ENCODE measurements at places on chromosomes 6 and 20.

DNA sequence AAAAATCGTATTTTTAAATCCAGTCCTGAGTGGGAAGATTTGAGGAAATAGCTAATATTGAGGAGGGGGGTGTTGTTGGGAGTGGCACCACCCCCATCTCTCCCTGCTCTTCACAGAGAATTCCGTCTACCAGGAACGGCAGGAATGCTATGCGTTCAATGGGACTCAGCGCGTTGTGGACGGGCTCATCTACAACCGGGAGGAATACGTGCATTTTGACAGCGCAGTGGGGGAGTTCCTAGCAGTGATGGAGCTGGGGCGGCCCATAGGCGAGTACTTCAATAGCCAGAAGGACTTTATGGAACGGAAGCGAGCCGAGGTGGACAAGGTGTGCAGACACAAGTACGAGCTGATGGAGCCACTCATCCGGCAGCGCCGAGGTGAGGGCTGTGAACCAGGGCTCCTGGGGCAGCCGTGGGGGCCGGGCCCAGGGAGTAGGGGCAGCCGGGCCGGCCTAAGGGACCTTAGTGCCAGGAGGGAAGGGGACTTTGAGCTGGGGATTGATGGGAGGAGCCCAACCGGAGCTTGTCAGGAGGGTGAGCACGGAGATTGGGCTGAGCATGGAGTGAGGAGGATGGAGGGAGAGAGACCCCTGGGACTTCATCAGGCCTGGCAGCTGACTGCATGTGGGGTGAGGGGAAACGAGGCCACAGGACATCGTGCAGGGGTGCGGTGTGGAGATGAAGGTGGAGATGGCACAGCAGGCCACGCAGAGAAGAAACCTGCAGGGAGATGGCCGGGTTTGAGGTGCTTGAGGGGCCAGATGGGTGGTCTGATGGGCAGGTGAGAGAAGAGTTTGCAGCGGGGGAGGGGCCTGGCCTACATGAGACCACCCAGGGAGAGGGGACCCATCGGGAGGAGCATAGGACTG is 41.3 kb downstream of the HLA-DPB1 start:
- DNase-seq: no peak

- no peak for DNase-seq
Observed at GRCh38 chr6:150874179-150874578, 8.7 kb downstream of the MTHFD1L start.

- no peak for DNase-seq
Observed at GRCh38 chr20:50569864-50570836, 60.0 kb downstream of the PTPN1 start.

- no peak for DNase-seq
Observed at GRCh38 chr6:79042088-79042798, 35.8 kb downstream of the PHIP start.

- no peak for DNase-seq
Observed at GRCh38 chr20:20204256-20204655, 151.9 kb downstream of the CFAP61 start.

- no peak for DNase-seq
Observed at GRCh38 chr6:45574014-45574461, 196.3 kb upstream of the SUPT3H start.

GRCh38 chr6:124294574-124295200 is 491.0 kb downstream of the NKAIN2 start:
- no peak for DNase-seq

DNA sequence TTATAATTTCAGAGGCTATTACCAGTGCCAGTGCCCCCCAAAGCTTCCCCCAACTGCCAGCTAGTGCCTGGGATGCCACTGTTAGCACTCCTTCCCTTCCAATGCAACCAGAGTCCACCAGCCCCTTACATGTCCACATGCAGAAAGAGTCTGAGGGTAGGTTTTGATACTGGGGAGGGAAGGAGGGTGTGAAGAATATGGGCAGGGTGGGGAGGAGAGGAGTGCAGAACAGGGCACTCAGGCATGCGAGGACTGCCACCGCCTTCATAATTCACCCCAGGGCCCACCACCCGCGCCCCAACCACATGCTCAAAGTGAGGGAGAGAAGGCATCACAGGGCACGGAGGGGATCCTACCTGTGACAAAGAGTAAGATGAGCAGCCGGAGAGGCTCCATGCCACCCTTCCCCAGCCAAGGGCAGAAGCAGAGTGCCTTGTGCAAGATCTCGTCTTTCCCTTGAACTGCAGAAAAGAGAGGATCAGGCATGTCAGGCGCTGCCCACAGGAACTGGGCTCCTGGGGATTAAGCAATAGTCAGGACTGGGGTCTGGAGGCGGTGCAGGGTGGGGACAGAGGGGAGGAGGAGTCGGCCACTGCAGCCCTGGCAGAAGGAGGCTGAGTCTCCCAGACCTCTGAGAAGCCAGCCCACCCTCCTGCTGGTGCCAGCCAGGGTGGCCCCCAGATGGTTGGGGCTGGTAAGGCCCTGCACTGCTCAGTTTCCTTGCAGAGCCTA is at the start of gene TREM2:
TREM2 (minus strand) TSS at position 430 of the 732 bp plus-strand sequence; CDS start at position 396, 34 bp downstream.
- no peak for DNase-seq

DNA sequence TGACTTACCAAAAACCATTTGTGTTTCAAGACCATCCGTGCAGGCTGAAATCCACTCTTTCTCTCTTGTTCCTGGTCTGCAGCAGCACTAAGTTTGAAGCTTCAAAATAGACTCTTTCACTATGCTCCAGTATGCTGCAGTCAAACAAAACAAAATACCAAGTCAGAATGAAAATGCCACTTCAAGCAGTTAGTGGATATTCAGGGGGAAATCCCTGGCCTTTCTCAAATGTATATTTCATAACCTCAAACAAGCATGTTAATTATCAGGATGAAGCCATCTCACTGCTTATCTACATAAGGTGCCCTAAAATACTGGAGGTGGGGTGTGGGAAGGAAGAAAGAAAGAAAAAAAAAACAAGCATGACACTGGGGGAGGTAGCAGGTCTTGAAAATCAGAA is 103.5 kb downstream of the ATXN1 start:
- DNase-seq: no peak

- DNase-seq: no peak
Observed at GRCh38 chr6:136563386-136564152, 13.3 kb upstream of the MAP7 start.

GRCh38 chr6:167970230-167970629 is 27.2 kb upstream of the KIF25 start:
- DNase-seq: no peak

- DNase-seq: no peak
Observed at GRCh38 chr6:84738996-84739865, 25.2 kb downstream of the TBX18 start.

- no peak for DNase-seq
Observed at GRCh38 chr6:113586413-113587077, 270.6 kb upstream of the MARCKS start.

GRCh38 chr6:79699606-79700005 is 68.5 kb downstream of the SH3BGRL2 start:
- DNase-seq: no peak

DNA sequence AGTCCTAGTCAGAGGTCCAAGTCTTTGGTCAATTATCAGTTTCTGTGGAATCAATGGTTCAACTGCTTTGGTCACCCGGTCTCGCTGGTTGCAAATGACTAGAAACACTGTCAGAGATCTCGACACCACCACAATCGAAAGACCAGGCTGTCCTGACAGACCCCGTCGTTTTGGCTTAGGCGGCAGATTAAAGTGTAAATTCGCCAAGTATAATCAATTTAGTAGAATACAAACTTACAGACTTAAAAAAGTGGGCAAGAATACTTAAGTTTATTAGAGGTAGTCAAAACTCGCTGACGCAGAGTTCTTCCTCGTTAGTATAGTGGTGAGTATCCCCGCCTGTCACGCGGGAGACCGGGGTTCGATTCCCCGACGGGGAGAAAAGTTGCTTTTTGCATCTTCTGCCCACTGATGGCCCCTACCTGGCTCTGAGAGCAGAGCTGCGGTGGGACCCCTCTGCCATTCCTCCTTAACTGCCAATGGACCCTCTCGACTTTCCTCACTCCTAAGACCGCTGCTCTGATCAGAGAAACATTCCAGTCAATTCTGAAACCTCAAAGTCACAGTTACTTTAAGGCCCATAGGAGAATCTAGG is 30.6 kb upstream of the ZNF184 start:
- peak; percentile 78 for DNase-seq

DNA sequence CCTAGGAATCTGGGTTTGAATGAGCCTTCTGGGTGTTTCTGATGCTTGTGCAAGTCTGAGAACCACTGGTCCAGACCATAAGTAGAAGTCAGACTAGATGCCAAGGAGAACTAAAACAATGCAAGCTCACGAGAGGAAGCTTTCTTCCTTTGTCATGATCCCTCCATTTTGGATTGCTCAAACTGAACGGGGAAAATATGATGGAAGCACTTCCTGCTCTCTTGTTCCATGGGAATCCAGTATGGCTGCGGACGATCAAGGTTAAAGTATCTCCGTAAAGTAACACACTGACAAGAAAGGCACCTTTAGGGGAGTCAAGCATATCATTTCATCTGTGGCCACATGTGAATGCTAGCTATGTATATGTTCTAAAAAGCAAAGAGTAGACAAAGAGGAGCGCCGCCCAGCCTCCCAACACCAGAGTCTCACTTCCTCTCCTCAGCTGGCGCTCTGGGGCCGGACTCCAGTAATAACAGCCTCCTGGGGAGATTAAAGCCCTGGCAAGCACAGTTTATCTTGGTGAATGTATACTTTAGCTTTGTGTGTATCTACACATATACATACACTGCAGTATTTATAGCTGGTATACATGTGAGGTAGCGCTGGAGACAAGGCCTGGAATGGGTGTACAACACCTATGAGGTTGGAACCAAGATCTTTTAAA is 88.1 kb downstream of the FOXC1 start:
- DNase-seq: no peak

DNA sequence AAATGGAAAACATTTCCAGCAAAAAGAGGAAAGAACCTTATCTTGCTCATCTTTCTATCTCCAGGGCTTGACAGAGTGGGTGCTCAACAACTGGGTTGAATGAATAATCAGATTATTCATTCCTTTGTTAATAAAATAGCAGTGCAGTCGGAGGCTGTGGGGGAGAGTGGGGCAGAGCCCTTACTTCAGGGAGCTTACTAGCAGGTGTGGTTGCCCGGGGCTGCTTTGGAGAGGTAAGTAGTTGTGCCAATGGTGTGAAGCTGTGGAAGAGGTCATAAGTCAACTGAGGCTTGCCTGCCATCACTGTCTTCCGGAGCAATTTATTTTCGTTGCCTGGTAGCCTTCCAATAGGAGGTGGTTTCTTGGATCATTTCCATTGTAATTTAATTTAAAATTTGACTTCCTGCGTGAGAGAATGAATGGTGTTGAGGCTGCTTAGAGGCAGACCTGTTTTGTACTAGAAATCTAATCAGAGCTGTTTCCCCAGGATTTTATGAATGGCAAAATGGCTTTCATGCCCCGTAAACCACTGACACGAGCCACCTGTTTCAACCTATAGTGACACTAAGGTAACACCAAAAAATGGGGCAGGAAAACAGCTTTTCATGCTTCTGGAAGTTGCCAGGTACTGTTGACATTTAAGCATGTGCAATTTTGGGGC is 51.4 kb downstream of the ZDHHC14 start:
- DNase-seq: no peak
